ENCODE measurements at places on chromosomes 5 and 9. TPM values are rescaled to one million over a fixed set of nuclear protein-coding genes. Genes with fewer than 3 reads are reported as not detected.

The PIP5K1B gene
- total RNA-seq: 0.71 TPM

The SLC12A2 gene
- 17.5 TPM for total RNA-seq

The SPINK9 gene
- not detected for total RNA-seq

The CRB2 gene
- total RNA-seq: 1.6 TPM

The ACSL6 gene
- under 0.01 TPM for total RNA-seq

The GRAMD2B gene
- total RNA-seq: 44.2 TPM

Data from kidney epithelial cell (primary cell).